ENCODE measurements at places on chromosomes 1 and 21.

DNA sequence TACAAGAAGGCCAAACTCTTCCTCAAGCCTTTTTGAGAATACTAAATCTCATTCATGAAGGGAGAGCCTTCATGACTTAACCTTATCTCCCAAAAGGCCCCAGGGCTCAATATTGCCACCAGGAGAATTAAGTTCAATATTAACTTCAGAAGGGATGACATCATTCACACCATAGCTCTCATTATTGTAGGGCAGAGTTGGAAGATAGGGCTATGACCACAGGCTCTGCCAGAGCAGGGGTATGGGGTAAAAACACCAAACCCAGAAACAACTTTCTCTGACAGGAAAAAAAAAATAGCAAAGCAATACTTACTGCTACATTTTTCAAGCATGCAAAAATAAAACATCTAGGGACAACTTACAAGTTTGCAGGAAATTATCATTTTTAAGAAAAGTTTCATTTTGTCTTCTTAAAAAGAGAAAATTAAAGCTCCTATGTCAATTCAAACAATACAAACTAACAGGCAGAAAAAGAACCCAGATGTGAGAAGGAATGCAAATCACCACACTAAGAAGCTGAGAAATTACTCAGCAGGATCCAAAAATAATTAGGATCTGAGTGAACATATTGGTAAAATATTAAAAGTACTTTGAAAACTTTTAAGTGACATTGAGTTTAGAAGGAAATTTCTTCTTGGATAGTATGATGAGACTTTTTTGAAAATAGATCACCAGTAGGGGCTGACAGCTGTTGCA, 1156.5 kb downstream of the NCAM2 start:
- DNase-seq, result no peak

GRCh38 chr1:219555806-219556205, 57.1 kb downstream of the ZC3H11B start:
- DNase-seq, result no peak

GRCh38 chr1:16170283-16170673, 14.4 kb upstream of the EPHA2 start:
- DNase-seq, result no peak

DNA sequence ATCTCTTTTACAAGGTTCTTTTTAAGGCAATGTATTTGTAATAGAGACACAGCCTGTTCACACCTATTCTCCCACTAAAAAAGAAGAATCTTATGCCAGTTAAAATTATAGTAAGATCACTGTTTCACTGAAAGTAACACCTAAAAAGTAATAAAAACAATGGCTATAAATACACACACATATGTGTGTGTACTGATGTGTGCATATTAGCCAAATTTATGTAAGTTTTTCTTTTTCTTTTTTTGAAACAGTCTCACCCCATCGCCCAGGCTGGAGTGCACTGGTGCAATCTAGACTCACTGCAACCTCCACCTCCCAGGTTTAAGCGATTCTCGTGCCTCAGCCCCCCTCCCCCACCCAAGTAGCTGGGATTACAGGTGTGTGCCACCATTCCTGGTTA, 56.8 kb upstream of the SLC30A10 start:
- no peak for DNase-seq

All from stimulated activated CD8-positive, alpha-beta memory T cell treated with anti-CD3 and anti-CD28 coated beads, Interleukin-7, amount 100 ng/mL, for 24 hours (primary cell).